ENCODE measurements at places on chromosomes 11 and 22.

- DNase-seq: no peak
These were observed 8.5 kb upstream of the ME3 start for GRCh38 chr11:86680716-86681482.

DNA sequence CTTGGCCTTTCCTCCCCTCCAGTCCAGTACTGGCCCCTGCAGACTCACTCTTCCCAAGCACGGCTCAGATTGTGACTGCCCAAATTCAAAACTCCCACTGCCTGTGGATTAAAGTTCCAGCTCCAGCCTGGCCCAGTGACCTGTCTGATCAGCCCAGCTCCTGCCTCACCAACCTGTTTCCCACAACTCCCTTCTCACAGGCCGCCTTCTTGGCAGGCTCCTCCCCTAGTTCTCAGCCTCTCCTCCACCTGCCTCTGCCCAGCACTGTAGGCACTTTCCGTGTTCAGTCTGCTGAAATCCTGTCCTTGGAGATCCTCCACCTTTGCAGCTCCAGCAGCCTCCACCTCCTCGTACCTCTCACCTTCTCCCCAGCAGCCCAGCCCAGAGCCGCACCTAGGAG is 68.6 kb downstream of the MICAL2 start:
- DNase-seq: no peak

DNA sequence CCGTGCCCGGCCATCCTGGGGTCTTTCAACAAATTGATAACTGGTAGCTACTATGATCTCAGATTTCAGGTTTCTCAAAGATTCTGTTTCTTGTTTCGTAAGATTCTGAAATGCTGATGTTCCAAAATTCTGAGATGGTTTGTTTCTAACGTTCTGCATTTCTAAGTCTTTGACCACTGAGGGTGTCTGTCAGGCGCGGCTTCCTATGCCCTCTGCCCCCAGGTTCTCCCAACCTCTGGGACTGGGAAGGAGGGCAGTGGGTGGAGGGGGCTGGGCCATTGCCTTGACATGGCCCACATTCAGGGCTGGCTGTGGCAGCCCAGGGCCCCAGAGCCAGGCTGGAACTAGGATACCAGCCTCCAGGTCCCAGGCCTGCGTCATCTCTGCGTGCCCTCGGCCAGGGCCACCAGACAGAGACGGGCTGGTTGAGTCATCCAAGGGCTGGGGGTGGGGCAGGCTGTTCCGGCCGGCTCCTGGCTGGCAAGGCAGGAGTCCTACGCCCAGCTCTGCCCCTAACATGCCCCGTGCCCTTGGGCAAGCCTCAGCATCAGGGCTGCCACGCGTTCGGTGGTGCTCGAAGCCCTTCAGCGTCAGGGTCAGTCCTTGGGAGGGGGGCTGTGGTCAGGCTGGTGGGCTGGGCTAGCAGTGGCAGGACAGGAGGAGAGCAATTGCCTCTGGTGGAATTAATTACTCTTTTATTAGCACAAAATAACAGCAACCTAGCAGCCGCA is 5.2 kb downstream of the TMEM134 start:
- DNase-seq: no peak

GRCh38 chr11:109729761-109730160 is 307.8 kb downstream of the C11orf87 start:
- DNase-seq: peak; percentile 82

DNA sequence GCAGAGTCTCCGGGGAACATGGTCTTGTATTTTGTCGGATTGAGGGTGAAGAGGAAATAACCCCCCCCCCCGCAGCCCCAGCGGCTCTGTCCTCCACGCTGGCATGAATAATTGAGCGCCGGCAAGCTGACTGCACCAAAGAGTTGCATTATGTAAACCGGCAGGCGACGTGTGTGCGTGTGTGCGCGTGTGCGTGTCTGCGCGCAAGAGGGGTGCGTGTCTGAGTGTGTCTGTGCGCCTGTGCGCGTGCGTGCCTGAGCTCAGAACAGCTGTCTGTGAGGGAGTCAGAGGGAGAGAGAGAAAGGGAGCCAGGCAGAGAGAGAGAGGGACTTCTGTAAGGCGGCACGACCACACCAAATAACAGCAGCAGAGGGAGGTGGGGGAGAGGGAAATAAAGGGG is 94.4 kb downstream of the SCN3B start:
- peak; percentile 22 for DNase-seq

DNA sequence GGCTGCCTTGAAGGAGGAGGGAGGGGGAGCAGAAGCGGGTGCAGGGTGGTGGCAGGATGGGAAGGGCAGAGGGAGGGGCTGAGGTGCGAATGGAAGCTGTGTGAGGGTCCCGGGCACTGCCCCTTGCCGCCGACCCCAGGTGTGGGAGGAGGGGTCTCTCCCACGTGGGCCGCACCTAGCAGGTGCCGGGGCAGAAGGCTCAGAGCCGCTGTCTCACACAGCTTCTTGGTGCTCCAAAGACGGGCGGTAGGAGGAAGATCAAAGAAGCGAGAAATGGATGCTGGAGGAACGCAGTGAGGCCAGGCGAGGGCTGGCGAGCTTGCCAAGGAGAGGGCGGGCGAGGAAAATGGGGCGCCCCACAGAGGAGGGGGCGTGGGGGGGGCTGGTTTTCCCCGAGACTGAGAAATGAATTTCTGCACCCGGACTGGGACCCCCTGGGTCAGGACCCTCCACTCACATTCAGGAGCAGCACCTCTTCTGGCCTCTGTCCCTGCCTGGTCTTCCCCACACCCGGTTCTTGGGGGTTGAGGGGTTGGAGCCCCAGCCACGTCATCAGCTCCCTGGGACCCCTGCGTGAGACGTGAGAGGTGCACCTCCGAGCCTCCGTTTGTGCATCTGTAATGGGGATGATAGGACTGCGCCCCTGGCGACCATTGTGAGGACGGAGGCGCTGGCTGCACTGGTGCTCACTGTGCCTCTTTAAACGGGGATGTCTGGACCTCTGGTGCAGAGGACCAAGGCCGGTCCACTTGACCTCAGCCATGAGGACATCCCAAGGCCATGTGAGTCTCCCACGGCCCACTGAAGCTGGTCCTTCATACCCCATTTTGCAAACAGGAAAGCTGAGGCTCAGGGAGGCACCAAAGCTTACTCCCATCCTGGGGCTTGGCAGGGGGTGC is 16.8 kb downstream of the LSP1 start:
- DNase-seq: no peak

GRCh38 chr11:80317612-80318011 is 876.8 kb upstream of the TENM4 start:
- DNase-seq: no peak

DNA sequence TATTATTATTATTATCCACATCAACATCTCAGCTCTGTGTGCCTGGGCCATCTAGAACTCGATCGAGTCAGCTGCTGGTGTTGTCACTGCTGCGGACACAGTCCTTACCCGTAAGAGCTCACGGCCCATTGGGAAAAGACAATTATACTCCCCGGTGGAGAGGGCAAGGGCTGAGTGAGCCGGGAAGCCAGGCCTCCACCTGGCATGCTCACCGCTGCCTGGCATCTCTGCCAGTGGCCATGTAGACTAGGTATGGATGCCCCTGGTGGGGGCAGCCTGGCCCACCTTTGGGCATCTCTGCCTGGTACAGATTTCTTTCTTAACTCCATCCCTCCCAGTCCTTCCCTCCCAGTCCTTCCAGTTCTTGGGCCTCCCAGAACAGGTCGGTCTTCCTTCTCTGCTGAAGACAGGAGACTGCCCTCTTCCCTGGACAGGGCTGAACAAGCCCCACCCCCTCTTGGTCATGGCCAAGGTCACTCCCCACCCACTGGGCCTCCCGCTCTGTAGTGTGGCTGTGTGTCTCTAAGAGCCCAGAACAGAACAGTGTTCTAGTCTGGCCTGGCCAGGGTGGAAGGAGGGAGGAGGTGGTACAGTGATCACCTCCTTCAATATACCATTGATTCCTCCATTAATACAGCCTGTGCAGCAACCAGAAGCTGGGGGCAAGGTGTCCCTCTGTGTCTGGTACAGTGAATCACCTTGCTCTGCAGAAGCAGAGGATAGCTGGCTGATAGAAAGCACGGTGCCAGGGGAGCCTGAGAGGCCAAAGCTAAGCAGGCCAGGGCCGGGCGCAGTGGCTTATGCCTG is 57.7 kb downstream of the FLRT1 start:
- no peak for DNase-seq

DNA sequence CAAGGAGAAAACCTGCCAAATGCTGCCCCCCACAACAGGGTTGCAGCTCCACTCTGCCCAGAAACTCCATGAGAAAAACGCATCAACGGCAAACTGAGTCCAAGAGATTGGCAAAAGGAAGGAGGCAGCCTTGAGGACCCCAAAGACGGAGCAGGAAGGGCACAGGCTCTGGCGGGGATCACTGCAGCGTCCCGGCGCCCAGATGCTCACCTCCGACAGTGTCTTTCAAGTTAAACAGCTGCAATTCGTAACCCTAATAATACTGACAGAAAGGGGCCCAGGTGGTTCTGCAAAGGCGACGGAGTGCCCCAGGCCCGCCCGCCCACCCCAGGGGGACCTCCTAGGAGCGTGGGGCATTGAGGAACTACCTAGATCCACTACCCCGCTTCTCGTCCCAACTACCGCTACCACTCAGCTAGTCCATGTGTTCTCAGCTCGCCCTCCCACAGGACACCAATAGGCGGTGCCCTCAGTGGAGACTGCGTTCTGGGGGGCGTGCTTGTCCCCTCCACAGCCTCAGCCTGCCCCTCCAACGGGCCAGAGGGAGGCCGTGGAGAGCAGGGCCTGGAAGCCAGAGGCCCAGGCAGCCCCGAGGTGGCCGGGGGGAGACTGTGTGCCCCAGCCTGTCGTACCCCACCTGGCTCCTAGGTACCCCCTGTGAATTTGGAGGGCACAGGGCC is 127.4 kb downstream of the PHF21B start:
- DNase-seq: no peak

DNA sequence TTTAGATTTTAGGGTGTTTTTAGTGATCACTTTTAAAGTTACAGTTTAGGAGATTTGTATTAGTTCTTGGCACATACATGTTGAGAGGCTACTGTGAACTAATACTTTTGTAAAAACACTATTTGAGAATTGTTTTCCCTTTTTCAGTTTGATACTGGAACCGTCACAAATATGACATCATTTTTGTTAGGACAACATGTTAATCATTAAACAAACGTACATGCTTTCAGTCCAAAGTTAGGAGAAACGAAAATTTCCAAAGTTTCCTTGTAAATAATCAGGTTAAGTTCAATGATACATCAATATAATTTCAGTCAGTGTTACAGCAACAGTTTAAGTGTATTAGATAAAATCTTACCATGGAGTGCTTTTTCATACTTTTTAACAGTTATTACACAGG is 53.1 kb downstream of the SPECC1L start:
- DNase-seq: no peak

DNA sequence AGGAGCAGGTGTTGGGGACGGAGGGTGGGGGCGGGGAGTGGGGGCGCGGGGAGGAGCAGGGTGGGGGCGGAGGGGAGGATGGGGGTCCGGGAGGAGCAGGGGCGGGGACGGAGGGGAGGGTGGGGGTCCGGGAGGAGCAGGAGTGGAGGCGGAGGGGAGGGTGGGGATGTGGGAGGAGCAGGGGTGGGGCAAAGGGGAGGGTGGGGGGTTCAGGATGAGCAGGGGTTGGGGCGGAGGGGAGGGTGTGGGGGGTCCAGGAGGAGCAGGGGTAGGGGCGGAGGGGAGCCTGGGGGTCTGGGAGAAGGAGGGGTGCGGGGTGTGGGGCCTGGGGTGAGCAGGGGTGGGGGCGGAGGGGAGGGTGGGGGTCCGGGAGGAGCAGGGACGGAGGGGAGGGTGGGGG is 17.1 kb downstream of the CRELD2 start:
- DNase-seq: no peak
